ENCODE measurements at places on chromosomes 11 and 22.

DNA sequence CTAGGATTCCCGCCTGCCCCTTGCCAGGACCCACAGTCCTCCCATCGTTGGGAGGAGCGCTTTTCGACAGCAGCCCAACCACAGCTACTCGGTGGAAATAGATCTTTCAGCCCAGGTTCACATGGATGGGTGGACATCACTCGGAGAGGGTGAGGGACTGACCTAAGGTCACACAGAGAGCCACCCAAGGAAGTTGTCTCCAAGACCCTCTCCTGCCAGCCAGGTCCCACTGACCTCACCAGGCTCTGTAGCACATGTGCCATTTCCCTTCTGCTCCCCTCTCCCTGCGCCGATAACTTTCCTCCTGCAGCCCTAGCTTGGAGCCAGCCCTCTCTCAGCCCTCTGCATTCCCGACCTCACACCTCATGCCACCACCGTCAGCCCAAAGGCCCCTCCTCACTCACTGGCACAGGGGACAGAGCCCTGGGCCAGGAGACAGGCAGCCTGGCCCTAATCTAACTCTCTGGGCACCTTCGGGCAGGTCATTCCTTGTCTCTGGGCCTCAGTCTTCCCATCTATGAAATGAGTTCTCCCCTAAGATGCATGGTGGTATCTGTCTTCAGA is 4.7 kb downstream of the KCNJ4 start:
- DNase-seq, result no peak

- no peak for DNase-seq
Observed at GRCh38 chr11:1442163-1442562, 44.4 kb downstream of the MOB2 start.

GRCh38 chr22:23787600-23787896 is 782 bp downstream of the SMARCB1 start:
- DNase-seq, result no peak

GRCh38 chr22:48975886-48976285 is 851.8 kb downstream of the BRD1 start:
- no peak for DNase-seq

GRCh38 chr11:79186669-79187068 is 254.2 kb downstream of the TENM4 start:
- no peak for DNase-seq

DNA sequence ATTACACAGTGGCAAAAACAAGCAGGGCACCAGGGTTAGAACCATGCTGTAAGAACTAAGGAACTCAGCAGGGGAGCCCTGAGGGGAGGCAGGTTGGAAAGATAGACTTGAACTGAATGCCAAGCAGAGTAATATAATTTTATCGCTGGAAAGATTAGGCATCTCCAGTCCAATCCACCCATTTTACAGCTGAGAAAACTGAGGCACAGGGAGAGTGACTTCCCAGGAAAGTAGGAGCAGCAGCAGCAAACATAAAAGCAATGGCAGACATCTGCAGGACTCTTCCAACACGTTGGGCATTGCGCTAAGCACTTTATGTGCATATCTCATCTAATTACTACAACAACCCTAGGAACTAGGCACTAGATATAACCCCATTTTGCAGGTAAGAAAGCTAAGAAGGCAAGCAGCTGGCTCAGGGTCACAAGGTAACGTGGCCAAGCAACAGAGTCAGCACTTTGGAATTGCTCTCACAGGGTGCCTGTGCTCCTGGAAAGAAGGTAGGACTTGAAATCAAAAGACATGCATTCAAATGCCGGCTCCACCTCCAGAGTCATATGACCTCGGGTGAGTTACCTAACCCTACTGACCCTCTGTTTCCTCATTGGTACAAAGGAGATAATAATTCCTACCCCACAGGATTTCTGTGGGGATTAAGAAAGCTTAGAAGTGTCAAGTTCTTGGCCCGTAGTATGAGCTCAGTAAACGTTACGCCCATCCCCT is 215.3 kb downstream of the BARX2 start:
- DNase-seq, result no peak

DNA sequence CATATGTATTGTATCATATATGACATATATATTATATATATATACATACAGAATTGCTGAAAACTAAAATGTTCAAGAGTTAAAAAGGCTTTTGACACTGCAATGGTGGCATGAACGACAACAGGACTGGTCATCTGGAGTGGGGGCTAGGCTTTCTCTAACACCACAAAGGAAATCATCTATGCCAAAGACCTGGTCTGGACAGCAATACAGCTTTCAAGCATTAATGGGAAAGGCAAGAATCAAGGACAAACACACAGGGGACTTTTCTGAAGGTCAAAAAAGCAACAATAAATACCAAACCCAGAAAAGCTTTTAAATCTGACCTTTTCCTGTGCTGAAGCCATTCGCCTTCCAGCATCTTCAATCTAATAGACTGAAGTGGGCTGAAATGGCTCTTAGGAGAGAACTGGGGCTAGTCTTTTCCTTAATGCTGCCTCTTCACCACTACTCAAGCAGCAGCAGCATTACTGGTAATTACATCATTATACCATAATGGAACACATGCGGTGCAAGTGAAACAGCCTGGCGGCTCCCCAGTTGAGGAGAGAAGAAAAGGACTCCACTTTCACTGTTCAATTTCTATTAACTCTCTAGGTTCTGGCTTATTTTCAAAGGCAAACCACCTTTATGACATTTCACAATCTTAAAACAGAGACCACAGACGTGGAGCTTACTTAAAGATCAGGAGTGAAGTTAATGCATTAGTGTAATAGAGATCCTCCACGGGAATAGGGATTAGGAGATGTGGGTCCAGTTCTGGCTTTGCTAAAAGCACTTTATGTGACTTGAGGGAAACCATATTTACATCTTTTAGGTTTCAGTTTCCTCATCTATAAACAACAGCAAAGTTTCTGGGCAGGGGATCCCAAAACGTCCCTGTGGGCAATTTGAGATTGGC is 63.0 kb downstream of the GAB2 start:
- DNase-seq, result no peak

- DNase-seq, result no peak
Observed at GRCh38 chr11:29781268-29781667, 235.6 kb downstream of the KCNA4 start.

GRCh38 chr11:106101819-106102218 is 24.4 kb downstream of the AASDHPPT start:
- no peak for DNase-seq

DNA sequence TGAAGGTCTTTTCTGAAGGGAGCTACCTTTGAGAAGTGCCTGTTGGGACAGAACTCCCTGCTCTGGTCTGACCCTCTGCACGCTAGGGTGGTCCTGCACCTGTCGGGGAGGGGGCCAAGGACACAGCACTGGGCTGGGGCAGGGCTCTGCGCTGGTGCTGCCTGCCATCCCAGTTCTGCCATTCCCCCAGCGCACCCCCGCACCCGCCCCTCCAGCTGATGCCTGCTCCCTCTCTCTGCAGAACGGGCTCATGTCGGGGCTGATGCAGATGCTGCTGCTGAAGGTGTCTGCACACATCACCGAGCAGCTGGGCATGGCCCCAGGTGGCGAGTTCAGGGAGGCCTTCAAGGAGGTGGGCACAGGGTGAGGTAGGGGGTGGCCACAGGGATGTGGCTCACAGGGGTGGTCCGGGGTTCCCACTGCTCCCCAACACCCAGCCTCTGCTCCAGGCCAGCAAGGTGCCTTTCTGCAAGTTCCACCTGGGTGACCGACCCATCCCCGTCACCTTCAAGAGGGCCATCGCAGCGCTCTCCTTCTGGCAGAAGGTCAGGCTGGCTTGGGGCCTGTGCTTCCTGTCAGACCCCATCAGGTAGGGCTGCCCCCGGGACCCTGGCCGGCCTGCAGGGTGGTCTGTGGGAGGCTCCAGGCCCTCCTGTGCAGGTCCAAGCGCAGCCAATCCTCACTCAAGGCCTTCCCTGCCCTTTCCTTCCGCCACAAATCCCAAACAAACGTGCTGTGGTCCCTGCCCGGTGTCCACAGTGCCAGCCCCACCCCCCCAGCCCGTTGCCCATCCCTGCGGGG is 3.6 kb upstream of the SELENOO start:
- no peak for DNase-seq

- DNase-seq, result no peak
Observed at GRCh38 chr22:43217285-43218030, 30.5 kb upstream of the TTLL12 start.

DNA sequence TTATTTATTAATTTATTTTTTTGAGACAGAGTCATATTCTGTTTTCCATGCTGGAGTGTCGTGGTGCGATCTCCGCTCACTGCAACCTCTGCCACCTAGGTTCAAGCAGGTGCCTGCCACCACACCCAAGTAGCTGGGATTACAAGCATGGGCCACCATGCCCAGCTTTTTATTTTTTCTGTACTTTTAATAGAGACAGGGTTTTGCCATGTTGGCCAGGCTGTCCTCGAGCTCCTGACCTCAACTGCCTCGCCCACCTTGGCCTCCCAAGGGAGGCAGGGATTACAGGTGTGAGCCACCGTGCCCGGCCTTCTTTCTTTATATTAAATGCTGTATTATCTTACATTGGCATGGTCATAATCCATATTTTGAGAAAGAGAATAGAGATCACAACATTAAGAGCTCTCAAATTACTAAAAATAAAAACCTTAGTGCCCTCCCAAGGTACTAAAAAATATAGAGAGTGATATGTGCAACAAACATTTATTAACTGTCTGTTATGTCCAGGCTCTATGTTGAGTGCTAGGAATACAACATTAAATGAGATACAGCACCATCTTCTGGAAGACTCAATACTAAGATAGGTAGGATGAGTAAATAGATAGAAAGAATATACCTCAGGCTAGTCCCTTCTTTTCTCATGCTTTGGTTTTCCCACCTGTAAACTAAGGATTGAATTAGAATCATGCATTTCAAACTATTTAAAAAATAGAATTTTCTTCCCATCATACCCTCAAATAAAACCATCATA is 84.1 kb downstream of the BBOX1 start:
- DNase-seq, result no peak

GRCh38 chr22:46876357-46876934 is 114.0 kb downstream of the TBC1D22A start:
- DNase-seq, result no peak

GRCh38 chr11:125957618-125958332 is 11.9 kb downstream of the VSIG10L2 start:
- no peak for DNase-seq

GRCh38 chr22:40603088-40603605 is 33.4 kb downstream of the MRTFA start:
- no peak for DNase-seq

GRCh38 chr11:123694551-123694950 is 40.1 kb upstream of the SCN3B start:
- DNase-seq, result no peak

GRCh38 chr11:61534933-61535839 is 26.6 kb downstream of the LRRC10B start:
- no peak for DNase-seq

- no peak for DNase-seq
Observed at GRCh38 chr11:16013242-16013641, 343.1 kb downstream of the SOX6 start.

- DNase-seq, result no peak
Observed at GRCh38 chr11:2781408-2782274, 81.8 kb upstream of the KCNQ1OT1 start.

- no peak for DNase-seq
Observed at GRCh38 chr11:94472916-94473799, 20.5 kb downstream of the MRE11 start.

- no peak for DNase-seq
Observed at GRCh38 chr11:65410936-65411680, 11.5 kb upstream of the NEAT1 start.

- no peak for DNase-seq
Observed at GRCh38 chr22:22871536-22872278, 15.9 kb upstream of the IGLL5 start.
